ENCODE measurements at places on chromosomes 12 and 14. TPM values are rescaled to one million over a fixed set of nuclear protein-coding genes. Genes with fewer than 3 reads are reported as not detected.

Gene FAM161B
- total RNA-seq: 6.6 TPM

Gene AQP2
- not detected for total RNA-seq

Gene EID3
- total RNA-seq: 2.7 TPM

DNA sequence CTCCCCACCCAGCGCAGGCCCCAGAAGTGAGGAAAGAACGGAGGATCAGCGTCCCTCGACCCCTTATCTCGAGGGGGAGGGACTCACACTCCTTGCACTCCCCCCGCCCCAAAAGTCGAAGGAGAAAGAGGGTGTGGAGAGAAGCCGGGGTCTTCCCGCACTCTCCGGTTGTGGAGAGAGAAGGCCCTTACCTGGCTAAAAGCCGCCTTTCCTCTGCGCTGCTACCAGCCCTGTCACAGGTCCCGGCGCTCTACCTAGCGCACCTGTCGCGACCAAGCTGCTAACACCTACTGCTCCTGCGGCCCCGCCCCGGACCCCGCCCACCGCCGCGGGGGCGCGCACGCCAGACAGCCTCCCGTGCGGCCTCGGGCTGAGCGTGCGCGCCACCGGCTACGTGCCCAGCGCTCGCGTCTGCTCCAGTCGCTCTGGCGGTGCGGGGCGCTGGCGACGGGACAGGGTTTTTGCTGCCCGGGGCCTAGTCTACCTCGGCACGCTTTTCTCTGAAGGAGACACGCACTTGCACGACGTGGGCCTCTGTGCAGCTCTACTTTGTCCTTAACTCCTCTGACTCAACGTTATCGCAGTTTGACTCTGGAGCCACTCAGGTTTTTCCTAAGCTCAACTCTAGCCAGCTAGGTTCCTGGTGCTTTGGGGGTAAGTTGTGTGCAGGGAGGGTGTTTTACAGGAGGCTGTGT, at the start of gene LIMA1:
Gene LIMA1 (minus strand): TSS at position 292 of the 695 bp plus-strand sequence. CDS start 34,769 bp downstream, outside the sequence.
- peak; percentile 95 for DNase-seq

Gene COCH
- 6.3 TPM for total RNA-seq

Gene FAM177A1
- total RNA-seq: 31.3 TPM

Gene KICS2
- 3.2 TPM for total RNA-seq
